ENCODE measurements at places on chromosomes 2 and 18. TPM values are rescaled to one million over a fixed set of nuclear protein-coding genes. Genes with fewer than 3 reads are reported as not detected.

GRCh38 chr18:13318731-13319501 lies 100.4 kb downstream of the LDLRAD4 start:
- no peak for DNase-seq

- DNase-seq = no peak
These were observed 152.6 kb upstream of the RND3 start for GRCh38 chr2:150640039-150640438.

DNA sequence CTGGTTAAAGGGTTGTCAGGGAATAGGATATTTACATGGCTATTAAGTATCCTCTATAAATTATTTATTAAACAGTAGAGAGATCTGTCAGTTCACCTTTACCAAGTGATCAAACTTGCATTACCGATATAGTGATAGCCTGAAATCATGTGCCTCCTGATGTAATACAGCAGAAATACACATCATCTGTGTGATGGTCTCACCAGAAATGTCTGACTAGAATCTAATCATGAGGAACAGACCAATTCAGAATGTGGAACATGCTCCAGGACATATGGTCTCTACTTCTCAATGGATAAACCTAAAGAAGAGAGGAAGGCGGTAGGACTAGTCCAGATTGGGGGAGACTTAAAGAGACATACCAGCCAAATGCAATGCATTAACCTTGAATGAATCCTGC lies 6.2 kb downstream of the VPS54 start:
- no peak for DNase-seq

GRCh38 chr2:25053041-25053440 lies 11.2 kb downstream of the EFR3B start:
- no peak for DNase-seq

DNA sequence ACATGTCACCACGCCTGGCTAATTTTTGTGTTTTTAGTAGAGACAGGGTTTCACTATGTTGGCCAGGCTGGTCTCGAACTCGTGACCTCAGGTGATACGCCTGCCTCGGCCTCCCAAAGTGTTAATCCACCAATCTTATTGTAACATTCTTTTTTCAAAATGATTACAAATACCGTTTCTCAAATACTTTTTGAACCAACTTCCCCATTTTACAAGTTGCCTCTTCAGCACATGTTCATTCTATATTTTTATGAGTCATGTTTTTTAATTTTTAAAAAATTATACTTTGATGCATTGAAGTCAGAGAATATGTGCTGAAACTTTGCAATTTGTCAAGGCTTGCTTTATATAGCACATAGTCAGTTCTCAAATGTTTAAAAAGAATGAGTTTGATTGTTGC lies 58.2 kb downstream of the QPCT start:
- no peak for DNase-seq

- DNase-seq = no peak
These were observed 107.3 kb downstream of the DTNB start for GRCh38 chr2:25566094-25566493.

DNA sequence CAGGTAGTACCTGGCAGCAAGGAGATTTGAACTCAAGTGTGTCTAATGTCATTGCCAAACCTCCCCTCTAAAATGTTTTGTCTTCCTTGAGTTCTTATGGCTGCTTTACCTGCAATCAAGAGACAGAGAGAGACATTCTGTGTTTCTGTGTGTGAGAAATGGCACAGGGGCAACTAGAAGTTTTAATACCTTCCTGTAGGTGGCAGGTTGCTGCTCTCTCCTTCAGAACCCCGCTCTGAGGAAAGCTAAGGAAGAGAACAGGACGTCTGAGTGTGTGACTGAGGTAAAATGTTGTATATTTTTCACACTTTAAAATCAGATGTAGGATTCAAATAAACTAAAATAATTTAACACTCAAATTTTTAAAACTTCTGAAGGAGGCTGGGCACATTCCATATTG lies 19.2 kb downstream of the DTNA start:
- DNase-seq = no peak

DNA sequence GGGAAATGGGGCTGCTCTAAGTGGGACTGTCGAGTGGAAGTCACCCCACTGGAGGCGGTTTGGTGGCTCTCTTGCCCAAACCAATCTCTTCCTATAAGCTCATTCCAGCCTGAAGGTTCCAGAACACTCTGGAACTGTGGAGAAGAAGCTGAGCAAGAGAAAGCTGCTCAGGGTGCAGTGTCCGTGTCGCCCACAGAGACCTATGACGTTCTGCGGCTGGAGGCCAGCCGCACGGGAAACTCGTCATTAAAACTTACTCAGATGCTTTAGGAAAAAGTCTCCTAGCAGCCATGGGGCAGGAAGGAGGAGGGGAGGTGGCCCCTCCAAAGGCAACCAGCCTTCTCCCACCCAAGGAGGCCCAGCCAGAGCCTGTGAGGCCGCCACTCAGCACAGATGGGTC lies 41.7 kb downstream of the ADCY3 start:
- no peak for DNase-seq

- no peak for DNase-seq
These were observed 202.2 kb downstream of the TRIB2 start for GRCh38 chr2:12918835-12919445.

DNA sequence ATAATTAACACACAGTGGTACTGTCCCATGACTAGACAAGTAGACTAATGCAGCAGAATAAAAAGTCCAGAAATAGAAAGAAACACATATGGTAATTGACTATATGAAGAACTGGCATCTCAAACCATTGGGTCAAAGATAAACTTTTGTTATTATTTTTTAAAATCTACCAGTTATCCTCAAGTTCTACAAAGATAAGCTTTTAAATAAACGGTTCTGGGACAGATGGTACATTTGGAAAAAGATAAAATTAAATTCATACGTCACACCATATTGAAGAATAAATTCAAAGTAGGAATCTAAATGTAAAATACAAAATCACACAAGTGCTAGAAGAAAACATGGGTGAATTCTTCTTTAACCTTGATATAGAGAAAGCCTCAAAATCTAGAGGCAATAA lies 37.6 kb upstream of the PLEKHM3 start:
- no peak for DNase-seq

DNA sequence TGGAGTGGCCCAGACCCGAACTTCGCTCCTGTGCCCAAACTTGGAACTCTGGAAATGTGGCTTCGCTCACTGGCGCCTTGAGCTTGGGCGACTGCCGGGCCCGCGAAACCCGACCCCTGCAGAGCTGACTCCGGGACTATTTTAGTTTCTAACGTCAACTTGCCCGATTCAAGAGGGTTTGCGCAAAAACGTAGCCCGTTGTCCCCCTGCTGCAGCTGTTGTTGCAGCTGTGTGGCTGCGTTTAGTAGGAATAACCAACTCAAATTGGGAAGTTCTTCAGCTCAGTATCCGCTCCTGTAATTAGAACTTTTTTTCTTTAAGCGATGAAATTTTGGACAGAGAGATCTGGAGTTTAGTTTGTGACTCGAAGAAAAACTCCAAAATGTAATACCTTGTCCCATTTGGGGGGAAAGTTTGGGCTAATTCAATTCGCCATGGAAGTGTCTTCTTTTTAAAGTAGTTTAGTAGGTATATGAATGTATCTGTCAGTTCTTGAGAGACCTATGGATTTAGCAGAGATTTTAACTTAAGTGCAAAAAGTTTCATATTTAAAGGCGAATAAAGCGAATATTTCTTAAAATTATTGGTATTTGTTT lies 559 bp downstream of the MYL12A start:
- DNase-seq = no peak

DNA sequence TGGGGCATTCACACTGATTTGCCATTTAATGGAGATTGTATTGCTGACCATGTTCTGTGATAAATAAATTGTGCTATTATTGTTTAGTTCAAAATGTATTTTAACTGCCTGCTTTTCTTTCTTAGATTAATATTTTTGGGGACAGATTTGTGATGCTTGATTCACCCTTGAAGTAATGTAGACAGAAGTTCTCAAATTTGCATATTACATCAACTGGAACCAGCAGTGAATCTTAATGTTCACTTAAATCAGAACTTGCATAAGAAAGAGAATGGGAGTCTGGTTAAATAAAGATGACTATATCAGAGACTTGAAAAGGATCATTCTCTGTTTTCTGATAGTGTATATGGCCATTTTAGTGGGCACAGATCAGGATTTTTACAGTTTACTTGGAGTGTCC lies 1.8 kb downstream of the DNAJC10 start:
- no peak for DNase-seq

GRCh38 chr18:24959051-24959476 lies 392.9 kb downstream of the ZNF521 start:
- DNase-seq = no peak

- DNase-seq = no peak
These were observed 317.5 kb downstream of the TMX3 start for GRCh38 chr18:68397241-68398035.

LRRTM1 gene
- total RNA-seq = not detected

CRYGD gene
- total RNA-seq = not detected

REG3G gene
- total RNA-seq = not detected

TGIF1 gene
- total RNA-seq = 500 TPM

SULT1C4 gene
- total RNA-seq = 7.5 TPM

CNDP1 gene
- not detected for total RNA-seq

TRIB2 gene
- total RNA-seq = not detected

SPATA3 gene
- not detected for total RNA-seq
